Hypothalamus (tissue), 51 donors: ENCODE measurements at places on chromosomes 16 and 17.
A peak's percentile ranks its signal among the peaks of the same experiment; 100 is the strongest.

DNA sequence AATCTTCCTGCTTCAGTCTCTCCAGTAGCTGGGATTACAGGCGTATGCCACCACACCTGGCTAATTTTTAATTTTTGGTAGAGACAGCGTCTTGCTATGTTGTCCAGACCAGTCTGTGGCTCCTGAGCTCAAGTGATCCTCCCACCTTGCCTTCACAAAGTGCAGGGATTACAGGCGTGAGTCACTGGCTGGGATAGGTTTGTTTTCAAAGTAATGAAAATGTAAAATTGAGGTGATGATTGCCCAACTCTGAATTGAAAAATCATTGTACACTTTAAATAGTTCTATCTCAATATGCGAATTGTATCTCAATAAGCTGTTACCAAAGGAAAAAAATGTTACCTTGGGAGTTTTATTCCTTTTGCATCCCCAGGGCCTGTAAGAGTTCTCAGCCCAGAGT, 1.2 kb upstream of the AMFR start:
- DNase-seq: no peak

DNA sequence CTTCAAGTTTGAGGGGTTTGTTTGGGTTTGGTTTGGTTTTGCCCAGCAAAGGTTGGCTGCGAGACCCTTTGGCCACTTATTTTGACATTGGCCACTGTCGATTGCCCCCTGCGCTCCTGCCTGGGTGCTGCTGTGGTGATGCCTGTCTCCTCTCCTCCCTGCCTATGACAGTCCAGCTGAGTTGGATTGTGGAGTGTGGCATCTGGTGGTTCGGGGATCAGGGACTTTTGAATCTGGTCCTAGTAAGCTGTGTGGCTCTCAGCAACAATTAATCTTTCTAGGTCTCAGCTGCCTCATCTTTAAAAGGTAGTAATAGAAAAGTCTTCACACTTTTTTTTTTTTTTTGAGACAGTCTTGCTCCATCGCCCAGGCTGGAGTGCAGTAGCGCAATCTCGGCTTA, 27.1 kb downstream of the CDK5RAP3 start:
- no peak for DNase-seq

- no peak for DNase-seq
Observed at GRCh38 chr17:59490216-59490615, 75.2 kb upstream of the DHX40 start.

- DNase-seq: no peak
Observed at GRCh38 chr16:8885674-8886592, 3.8 kb downstream of the LITAFD start.

- DNase-seq: peak; percentile 50
Observed at GRCh38 chr17:10737168-10737622, 7.4 kb upstream of the TMEM220 start.

- DNase-seq: peak; percentile 61
Observed at GRCh38 chr16:610513-611381, 20.0 kb upstream of the WFIKKN1 start.

GRCh38 chr16:54546521-54546920, 259.9 kb upstream of the IRX3 start:
- no peak for DNase-seq

- no peak for DNase-seq
Observed at GRCh38 chr17:79936641-79937381, 97.6 kb upstream of the CBX4 start.

GRCh38 chr17:77772899-77773358, 185.6 kb upstream of the TNRC6C start:
- DNase-seq: no peak

DNA sequence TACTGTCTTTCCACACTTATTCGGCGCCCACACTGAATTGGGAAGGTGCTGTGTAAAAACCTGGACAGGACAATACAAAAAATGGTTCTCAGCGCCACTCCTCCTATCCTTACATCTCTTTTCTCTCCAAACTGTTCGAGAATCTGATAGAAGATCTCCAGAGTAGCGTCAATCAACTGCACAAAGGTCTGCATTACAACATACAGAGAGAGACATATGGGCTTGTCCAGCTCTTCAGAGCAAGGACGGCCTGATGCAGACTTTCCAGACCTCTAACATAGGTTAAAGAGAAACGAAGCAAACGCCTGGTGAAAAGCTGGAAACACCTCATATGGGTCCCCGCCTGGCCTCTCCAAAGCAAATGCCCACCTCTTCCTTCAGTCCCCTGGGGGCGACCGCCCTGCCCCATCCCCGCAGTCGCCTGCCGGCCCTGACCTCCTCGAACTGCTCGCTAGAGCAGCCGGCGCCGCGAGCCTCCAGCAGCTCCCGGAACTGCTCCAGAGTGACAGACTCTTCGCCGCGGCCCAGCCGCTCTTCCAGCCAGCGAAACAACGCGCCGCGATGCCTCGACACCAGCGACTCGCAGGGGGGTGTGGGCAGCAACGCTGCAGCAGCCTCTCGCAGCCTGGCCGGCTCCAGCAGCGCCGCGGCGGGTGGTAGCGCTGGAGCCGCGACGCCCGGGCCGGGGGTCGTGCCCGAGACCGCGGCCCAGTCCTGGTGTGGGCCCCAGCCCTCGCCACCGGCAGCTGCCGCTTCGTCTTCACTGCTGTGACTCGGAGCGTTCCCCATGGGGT, 526 bp downstream of the ZZEF1 start:
- DNase-seq: no peak

GRCh38 chr16:1002399-1003166, 21.0 kb downstream of the SOX8 start:
- no peak for DNase-seq

DNA sequence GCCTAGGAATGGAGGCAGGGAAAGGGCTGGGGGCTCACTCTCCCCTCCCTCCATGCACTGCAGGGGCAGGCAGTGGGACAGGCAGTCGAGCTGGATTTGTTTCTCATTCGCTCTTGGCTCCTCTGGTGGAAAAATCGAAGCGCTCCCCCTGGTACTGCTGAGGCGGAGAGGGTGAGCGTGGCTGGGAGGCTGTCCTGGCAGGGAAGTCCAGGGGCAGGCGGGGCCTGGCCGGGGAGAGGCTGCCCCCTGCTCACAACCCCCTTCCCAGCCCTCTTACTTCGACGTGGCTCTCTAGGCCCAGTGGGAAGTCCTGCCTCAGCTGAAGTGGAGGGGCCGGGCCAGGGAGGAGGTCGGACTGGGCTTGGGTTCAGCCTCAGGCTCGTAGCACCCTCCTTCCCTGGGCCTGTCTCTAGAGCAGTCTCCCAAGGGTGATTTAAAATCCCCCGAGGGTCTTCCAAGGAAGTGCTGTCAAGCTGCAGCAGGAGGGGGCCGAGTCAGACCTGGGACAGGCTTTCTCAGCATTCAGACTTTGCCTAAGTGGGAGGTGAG, 16.5 kb upstream of the TMEM92 start:
- DNase-seq: no peak

DNA sequence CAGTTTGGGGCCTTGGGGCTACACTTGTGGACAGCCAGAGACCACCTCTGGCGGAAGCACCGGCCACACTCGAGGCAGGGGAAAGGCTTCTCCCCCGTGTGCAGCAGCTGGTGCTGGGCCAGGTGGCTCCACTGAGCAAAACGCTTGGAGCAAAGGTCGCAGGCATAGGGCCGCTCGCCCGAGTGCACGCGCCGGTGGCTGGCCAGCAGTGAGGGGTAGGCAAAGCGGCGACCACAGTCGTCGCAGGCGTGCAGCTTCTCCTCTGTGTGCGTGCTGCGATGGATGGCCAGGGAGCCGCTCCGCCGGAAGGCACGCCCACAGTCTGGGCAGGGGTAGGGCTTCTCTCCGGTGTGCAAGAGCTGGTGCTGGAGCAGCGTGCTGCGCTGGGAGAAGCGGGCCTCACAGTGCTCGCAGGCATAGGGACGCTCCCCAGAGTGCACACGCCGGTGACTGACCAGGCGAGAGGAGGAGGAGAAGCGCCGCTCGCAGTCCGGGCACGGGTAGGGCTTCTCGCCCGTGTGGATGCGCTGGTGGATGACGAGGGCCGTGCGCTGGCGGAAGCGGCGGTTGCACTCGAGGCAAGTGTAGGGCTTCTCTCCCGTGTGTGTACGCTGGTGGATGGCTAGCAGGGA, 5.8 kb downstream of the ZNF689 start:
- DNase-seq: no peak

DNA sequence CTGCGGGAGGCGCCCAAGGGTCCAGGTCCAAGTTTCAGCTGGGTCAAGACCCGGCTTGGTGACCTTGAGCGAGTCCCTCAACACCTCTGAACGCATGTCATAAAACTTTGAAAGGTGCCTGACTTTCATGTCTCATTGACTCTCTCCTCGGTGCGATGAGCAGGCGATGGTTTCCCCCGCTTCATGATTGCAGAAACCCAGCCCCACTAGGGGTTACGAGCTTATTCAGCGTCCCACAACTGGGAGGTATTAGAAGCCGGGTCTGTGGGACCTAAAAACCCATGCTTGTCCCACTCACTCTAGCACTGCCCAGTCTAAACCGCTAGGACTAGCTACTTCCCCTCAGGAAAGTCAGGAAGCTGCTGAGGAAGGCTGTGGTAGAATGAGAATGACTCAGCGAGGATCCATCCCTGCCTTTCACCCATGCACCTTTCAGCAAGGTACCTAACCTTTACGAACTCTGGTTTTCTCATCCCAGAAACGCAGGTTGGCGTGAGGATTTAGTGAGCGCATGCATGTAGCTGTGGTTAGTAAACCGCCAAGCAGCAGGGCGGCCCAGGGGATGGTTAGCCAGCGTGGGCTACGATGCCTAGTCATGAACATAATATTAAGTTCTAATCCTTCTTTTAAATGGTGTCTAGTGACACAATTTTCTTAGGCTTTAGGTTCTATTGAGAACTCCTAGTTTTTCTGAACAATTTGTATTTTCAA, 26.2 kb upstream of the RFFL start:
- no peak for DNase-seq

DNA sequence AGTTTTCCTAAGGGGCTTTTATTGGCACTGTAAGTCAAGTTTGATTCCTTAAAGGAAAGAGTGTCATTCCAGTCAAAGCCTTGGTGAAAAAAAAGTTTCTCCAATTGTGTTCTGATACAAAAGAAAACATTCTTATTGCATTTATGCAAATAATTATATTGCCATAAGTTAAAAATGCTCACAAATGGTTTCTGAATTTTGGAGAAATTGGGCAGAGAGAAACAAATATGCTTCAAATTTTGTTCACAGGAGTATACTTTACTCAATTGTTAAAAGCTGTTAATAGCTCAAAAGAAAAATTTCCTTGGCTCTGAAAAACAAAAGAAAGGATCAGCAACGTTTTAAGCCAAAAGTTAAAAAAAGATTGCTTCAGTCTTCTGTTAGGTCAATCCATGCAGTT, 60.2 kb downstream of the PIGL start:
- no peak for DNase-seq

DNA sequence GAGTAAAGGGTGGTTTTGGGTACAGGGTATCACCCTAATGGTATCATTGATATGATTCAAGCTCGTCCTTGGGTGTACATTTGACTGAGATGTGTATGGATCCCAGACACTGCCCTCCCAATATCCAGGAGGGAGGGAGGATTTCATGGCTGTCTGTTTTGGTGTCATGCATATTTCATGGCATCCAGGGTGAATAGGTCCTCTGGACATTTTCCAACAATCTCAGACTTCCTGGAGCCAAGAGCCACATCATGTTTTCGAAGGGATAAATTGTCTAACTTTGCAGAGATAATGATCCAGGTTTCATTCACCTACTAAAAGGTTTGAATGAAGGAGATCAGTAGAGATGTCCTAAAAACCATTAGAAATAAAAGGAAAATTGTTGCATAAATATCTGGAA, 431.9 kb downstream of the SHISA9 start:
- no peak for DNase-seq

GRCh38 chr17:82315703-82316358, 1.6 kb downstream of the CD7 start:
- no peak for DNase-seq

GRCh38 chr17:3845291-3845620, 790 bp downstream of the NCBP3 start:
- no peak for DNase-seq

GRCh38 chr16:68539711-68540239, 684 bp downstream of the ZFP90 start:
- no peak for DNase-seq

DNA sequence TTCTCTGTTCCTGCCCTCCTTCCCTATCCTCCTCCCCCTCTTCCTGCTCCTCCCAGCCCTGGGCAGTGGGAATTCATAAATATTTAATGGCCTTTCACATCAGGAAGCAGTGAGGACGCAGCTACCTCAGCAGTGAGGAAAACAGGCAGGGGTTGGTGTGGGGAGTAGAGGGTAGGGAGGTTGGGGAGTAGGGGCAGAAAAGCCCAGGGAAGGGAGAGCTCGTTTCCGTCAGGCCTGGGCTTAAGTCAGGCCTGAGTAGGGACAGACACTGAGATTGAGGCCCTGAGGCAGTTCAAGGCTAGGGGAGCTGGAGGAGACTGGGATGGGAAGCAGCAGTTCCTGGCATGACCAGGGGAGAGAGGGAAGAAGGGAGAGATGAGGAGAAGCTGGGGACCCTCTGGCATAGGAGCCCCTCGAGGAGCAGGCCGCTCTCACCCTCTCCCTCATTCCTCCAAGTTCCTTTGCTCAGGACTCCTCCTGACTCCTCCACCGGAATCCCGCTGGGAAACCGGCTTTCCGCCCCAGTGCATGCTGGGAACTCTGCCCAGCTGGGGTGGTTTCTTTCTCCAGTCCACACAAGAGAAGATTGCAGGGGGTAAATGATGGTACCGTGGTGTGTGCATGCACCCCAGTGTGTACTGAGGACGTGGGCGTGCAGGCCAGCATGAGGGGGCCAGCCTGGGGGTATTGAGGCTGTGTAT, 6.2 kb downstream of the SAMD14 start:
- no peak for DNase-seq

GRCh38 chr17:30433514-30433913, 43.7 kb upstream of the GOSR1 start:
- no peak for DNase-seq

DNA sequence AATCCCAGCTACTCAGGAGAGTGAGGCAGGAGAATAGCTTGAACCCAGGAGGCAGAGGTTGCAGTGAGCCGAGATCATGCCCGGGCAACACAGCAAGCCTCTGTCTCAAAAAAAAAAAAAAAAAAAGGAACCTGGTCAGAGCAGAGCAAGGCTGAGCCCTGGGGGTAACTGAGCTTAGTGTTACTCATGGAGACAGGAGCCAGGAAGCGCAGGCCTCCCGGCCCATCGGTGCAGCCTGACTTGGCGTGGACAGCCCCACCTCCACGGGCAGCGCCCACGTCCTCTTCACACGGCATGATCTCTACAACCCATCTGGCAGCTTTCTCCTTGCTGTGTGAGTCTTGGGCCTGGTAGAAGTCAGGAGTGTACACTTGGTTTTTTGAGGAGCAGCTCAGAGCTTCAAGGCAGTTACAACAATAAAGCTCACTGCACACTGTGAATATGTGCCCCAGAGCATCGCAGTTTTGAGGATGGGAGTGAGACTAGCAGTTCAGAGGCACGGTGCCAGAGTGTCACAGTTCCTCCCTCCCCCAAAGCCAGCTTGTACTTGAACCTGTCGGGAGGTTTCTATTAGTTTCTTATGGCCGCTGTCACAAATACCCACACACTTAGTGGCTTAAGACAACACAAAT, 129.9 kb downstream of the RAP1GAP2 start:
- no peak for DNase-seq

DNA sequence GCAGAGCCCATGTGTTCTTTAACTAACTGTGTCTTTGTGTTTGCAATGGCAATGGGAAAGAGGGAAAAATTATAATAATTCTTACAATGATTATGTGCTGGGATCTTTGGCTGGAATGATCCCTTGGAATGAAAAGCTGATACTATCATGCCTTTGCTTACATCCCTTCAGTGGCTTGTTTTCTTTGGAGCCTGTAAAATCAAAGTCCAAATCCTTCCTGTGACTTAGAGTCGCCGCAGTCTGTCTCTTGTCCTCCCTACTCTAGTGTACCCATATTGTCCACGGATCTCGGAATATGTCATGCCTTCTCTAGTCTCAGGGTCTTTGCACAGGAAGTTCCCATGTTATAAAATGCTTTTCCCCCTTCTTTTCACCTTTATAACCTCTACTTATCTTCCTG, 111.7 kb upstream of the MAF start:
- no peak for DNase-seq
